ENCODE measurements at places on chromosomes 12 and 14. TPM values are rescaled to one million over a fixed set of nuclear protein-coding genes. Genes with fewer than 3 reads are reported as not detected.

The DEPDC4 gene
- not detected for total RNA-seq

The MUCL1 gene
- not detected for total RNA-seq

The TOMM20L gene
- total RNA-seq, result not detected

The RND1 gene
- total RNA-seq, result 5.8 TPM

The LTBP2 gene
- total RNA-seq, result 103 TPM

Measured in umbilical cord (tissue), 2 donors.